Right renal cortex interstitium (tissue), 3 donors: ENCODE measurements at places on chromosomes 3 and 15.
A peak's percentile ranks its signal among the peaks of the same experiment; 100 is the strongest.

- DNase-seq: no peak
Measured at GRCh38 chr3:152434142-152434541, 165.4 kb downstream of the MBNL1 start.

DNA sequence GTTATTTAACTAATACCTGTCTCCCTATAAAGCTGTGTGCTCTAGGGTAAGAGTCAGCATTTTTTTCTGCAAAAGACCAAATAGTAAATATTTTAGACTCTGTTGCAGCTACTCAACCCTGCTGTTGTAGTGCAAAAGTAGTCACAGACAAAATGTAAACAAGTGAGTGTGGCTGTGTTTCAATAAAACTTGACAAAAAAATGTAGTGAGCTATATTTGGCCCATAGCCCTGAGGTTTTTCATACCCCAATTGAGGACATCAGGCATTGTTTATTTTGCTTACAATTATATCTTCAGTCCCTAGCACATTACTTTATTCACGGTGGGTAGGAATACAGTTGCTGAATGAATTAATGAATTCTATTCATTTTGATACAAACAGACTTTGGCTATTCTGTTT, 58.7 kb upstream of the TBC1D5 start:
- no peak for DNase-seq

- DNase-seq: no peak
Measured at GRCh38 chr3:52483577-52484381, 11.4 kb upstream of the STAB1 start.

- DNase-seq: peak; percentile 82
Measured at GRCh38 chr15:56732886-56733135, 498 bp downstream of the ZNF280D start.

- no peak for DNase-seq
Measured at GRCh38 chr3:51954105-51954504, 1.1 kb upstream of the GPR62 start.

GRCh38 chr3:88010810-88011209, 48.0 kb downstream of the CGGBP1 start:
- DNase-seq: no peak

DNA sequence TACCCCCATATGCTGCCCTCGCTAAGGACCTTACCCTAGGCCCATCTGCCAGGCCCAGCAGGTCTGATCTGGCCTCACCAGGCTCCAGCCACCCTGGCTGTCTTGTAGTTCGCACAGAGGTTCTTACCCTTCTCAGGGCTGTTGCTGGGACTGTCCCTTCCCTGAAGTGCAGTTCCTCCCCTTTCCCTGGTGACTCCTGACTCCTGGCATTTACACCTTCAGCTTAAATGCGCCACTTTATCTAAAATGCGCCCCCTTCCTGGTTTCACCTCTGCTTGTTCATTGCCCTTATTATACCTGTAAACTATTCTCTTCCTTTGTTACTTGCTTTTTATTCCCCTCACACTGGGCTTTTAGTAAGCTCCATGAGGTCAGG, 835 bp upstream of the TTLL3 start:
- no peak for DNase-seq

- no peak for DNase-seq
Measured at GRCh38 chr15:64110950-64111678, 15.3 kb downstream of the SNX1 start.

GRCh38 chr3:38543586-38543985, 47.4 kb downstream of the EXOG start:
- DNase-seq: no peak

DNA sequence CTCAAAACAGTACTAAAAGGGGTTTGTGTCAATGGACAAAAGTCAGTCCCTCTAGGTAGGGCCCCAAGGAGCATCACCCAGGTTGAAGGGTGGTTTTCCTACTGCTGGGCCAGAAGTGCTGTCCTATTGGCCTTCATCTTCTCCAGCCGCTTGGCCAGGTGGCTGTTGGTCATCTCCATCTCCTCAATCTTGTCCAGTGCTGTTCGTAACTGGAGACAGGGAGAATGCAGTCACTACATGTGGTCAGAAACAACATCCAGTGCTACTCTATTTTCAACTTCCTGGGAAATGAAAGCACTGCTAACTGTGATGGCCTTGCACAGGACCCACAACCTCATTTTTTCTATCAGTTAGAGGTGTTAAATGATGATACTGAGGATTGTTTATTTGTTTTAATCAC, 60.4 kb downstream of the MLH1 start:
- no peak for DNase-seq

DNA sequence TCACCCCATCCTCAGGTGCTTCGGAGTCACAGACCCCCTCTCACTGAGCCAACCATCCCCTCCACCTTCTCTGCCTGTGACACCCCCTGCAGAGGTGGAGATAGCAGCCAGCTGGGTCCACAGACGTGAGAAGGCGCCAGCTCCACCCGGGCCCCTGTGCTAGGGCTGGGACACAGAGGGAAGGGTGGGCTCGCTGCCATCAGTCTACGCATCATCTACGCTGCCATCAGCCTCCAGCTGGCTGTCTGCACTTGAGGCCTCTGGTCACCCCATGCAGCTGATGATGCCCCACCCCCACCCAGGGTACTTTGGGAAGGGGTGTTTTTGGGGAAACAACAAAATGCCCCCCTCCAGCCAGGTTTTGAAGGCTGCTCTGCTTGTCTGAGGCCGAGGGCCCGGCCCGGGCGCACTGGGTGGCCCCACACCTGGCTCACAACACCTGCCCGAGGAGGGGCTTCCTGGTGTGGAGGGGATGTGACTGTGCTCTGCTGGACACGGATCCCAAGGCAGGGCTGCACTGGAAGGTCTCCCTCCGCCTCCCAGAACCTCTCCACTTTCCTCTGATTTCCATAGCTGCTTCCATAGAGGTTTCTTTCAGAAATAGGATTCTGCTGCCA, 163.4 kb upstream of the IQSEC1 start:
- DNase-seq: no peak

GRCh38 chr3:79560698-79561097, 207.1 kb downstream of the ROBO1 start:
- DNase-seq: no peak

GRCh38 chr3:190132371-190132770, 11.7 kb upstream of the P3H2 start:
- no peak for DNase-seq

DNA sequence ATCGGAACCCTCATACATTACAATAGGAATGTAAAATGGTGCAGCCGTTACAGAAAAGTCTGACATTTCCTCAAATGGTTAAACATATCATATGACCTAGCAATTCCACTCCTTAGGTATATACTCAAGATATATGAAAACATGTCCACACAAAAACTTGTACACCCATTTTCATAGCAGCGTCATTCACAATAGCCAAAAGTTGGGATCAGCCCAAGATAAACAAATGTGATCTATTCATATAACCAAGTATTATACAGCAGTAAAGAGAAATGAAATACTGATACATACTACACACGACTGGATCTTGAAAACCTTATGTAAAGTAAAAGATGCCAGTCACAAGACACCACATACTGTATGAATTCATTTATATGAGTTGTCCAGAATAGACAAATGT, 102.4 kb downstream of the MSL2 start:
- no peak for DNase-seq

DNA sequence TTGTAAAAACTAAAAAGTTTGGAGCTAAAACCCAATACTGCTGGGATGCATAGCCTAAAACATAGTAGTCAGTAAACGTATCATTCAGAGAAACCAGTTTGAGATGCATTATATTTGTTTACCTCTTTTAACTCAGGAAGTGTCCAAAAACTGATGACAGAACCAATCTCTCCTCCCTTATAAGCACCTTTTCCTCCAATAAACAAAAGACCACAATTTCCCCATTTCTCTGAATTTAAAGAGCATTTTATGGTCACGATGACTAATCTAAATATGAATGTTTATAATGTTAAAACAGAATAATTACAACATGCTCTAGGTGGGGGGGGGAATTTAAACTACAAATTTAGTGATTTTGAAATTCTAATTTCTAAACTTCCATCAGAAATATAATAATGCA, 58.5 kb downstream of the CEP63 start:
- no peak for DNase-seq

DNA sequence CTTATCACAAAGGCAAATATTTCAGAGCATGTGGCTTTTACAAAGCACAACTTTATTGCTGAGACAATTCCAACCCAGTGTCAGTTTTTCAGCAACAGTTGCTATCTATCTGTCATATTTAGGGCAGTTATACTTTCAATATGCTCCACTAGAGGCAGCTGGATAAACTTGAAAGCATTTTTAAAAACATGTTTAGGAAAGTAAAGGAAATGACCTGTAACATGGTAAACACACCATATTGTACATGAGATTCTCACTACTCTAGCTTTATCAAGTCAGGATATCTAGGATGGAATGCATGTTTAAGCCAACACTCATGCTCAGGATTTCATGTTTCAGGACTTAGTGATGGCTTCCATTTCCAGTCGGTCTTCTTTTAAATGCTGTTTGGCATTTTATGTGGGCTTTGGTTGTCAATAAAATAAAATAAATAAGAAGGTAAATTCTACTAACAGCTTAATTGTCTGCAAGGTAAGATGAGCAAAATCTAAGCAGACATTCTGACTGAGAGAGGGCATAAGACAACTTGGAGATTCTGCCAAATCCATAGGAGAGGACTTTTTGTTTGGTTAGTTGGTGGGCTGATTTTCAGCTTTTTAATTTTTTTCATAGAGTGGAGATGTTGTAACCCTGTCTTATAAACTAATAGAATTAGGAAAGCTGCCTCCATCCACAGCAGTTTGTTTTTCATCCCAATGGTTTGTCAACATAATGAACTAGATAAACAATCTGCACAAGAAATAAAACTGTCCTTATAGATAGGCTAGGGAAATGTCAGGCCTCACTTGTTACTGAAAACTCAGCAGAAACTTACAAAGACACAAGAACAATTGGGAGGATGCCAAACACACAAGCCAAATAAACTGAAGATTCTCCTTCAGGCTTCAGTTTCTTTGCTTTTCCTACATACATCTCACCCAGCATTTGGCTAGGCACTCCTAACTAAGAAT, 63.4 kb upstream of the CPB1 start:
- DNase-seq: no peak

GRCh38 chr3:84555629-84556028, 403.2 kb upstream of the CADM2 start:
- DNase-seq: no peak

DNA sequence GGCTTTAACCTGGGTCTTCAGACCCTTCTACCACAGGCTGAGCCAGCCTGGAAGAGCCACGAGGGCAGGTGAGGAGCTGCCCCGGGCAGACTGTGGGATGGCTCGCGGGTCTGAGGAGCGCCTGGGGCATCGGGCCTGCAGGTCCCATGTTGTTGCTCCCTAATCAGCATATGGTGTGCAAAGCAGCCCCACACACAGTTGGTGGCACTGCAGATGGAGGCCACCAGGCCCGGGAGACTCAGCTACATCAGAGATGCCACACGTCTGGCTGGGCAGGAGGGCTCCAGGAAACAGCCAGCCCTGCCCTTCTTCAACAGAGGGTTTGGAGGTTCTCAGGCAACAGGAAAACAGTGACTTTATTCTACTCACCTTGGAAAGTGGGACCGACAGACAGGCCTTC, 63.9 kb downstream of the XXYLT1 start:
- no peak for DNase-seq

GRCh38 chr15:74837482-74838136, 5.3 kb downstream of the ULK3 start:
- DNase-seq: no peak

- no peak for DNase-seq
Measured at GRCh38 chr15:74157868-74158827, 15.4 kb upstream of the ISLR start.

DNA sequence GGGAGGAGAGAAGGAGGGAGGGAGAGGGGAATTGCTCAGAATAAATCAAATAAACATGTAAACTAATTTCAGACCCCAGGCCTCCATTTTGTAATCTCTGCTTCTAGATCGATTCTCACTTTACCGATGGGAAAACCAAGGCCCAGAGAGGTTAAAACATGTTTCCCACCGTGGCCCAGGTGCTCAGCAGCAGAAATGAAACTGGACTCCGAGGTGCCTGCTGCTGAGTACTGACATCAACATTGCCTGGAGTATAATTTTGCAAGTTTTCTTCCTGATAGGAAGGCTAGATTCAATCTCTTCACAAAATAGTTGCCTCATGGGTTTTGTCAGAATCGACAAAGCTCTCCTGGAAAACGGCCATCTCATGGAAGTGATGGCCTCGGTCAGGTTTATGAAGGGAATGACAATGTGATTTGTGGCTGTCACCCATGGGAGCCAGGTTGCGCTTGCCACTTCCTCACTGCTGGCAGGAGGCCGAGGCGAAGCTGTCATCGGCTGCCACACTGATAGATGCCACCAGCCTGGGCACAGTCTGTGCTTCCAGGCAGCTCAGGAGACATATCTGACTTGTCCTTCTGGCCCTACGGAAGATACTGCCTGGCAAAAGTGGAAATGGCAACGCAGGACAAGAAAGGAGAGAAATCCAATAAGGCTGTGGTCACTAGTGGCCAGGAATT, 133.1 kb upstream of the LRRN1 start:
- no peak for DNase-seq

DNA sequence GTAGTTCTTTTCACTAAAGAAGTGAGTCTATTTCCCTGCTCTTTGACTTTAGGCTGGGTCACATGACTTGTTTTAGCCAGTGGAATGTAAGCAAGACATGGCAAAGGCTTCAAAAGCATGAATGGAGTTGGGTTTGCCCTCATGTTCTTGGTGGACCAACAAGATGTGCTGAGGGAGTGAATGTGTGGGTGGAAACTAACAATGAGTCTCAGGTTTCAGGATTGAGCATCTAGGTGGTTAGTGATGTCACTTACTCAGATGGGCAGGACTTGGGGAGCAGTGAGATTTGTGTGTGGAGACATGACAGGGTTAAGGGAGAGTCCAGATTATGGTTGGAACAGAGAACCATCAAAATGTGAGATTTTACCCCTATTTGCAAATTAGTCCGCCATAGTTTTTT, 181.4 kb upstream of the UBE2E1 start:
- no peak for DNase-seq

DNA sequence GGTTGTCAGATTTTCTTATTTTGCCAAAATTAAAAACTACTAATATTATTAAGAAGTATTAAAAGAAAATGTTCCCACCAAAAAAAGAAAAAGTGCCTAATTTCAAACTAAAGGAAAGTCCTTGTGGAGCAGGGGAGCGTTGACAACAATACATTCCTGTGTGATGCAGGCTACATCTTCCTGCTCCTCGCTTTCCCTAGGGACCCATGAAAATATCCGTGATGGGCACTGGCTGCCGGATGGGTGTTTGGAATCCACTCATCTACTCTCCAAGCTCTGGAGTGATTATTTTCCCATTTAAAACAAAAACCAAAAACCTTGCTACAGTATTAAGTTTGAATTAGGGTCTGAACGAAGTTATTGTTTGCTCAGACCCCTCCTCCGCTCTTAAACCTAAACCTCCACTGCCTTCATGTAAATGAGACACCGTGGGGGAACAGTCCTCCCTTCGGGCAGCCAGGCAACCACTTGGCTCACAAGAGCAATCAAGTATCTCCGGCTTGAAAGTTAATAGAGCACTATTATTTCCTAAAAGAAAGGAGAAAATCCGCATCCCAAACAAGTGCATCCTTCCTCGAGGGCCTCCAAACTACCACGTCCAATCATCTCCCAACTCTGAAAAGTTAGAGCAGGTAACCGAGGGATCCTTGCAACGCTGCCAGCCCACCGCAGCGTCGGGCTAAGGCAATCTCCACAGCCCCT, 1.5 kb downstream of the ITGB5 start:
- no peak for DNase-seq
